Hematopoietic multipotent progenitor cell (in vitro differentiated cells): ENCODE measurements at places on chromosomes 6 and 20. TPM values are rescaled to one million over a fixed set of nuclear protein-coding genes. Genes with fewer than 3 reads are reported as not detected.

The NRN1 gene
- total RNA-seq, result not detected

The NRSN1 gene
- total RNA-seq, result not detected

The SGK1 gene
- 7.3 TPM for total RNA-seq

- DNase-seq, result no peak
These were observed 180.5 kb downstream of the IBTK start for GRCh38 chr6:82066991-82067411.

GRCh38 chr20:10558635-10559187 lies 115.1 kb downstream of the JAG1 start:
- DNase-seq, result no peak

GRCh38 chr20:4929686-4930397 lies 71.5 kb downstream of the SLC23A2 start:
- DNase-seq, result no peak

DNA sequence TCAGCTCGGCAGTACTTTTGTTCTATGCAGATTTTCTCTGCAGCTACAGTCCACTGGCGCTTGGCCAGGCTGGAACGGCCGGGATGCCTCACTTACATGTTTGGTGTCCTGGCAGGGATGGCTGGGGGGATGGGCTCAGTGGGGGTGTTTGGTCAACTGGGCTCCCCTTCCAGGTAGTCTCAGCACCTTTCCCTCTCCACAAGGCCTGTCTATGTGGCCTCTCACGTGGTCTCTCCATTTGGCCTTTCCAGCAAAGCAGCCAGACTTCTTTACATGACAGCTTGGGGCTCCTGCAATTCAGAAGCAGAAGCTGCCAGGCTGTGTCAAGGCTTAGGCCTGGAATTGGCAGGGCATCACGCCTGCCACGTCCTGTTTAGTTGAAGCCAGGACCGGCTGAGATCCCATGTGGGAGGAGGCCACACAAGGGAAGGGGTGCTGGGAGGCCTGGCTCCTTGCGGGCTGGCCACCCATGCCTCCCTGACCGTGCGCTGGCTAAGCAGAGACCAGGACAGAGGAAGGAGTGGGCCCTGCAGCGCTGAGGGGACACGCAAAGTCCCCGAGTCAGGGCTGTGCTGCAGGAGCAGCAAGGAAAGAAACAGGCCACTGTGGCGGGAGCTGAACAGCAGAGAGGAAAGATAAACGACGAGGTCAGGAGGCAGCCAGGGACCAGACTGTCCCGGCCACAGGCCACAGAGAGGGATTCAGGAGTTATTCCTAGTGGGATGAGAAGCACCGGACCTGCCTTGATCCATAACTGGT lies 38.9 kb downstream of the MGME1 start:
- DNase-seq, result no peak

GRCh38 chr20:22324505-22324904 lies 259.9 kb downstream of the FOXA2 start:
- DNase-seq, result no peak

GRCh38 chr6:58113960-58114359 lies 796.5 kb downstream of the PRIM2 start:
- no peak for DNase-seq

DNA sequence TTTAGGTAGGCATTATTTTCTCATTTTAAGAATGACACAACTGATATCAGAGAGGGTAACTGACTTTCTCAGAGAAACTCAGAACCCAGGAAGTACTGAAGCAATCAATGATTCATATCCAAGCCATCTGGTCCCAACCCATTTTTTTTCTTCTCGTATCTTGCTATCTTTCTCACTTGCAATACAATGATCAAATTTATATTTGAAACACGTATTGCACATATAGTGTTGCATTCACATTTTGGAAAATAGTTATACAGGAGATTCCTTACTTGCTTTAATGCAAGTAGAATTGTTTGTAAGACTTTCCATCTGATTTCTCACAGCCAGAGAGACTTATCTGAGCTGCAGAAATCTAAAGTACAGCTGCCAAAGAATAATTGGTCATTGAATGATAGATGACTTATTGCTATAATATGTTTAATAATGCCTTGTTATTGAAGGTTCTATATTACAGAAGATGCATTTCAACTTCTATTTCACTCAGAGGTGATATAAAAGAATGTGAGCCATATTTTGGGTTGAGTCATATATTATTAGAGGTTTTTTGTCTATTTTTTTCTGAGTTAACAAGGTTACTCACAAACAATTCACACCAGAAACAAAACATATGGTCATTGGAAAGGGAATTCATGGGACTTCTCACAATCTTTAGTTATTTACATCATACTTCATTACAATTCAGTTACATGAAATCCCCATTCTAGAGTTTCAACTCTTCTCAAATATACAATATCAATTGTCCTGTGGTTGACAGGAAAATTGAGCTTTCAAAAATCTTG lies 337.5 kb upstream of the CITED2 start:
- no peak for DNase-seq

- no peak for DNase-seq
These were observed 228.0 kb upstream of the DEFB112 start for GRCh38 chr6:50277774-50278173.

GRCh38 chr20:37954190-37954589 lies 51.3 kb downstream of the VSTM2L start:
- no peak for DNase-seq
